ENCODE measurements at places on chromosomes 6 and 20.
A peak's percentile ranks its signal among the peaks of the same experiment; 100 is the strongest.

DNA sequence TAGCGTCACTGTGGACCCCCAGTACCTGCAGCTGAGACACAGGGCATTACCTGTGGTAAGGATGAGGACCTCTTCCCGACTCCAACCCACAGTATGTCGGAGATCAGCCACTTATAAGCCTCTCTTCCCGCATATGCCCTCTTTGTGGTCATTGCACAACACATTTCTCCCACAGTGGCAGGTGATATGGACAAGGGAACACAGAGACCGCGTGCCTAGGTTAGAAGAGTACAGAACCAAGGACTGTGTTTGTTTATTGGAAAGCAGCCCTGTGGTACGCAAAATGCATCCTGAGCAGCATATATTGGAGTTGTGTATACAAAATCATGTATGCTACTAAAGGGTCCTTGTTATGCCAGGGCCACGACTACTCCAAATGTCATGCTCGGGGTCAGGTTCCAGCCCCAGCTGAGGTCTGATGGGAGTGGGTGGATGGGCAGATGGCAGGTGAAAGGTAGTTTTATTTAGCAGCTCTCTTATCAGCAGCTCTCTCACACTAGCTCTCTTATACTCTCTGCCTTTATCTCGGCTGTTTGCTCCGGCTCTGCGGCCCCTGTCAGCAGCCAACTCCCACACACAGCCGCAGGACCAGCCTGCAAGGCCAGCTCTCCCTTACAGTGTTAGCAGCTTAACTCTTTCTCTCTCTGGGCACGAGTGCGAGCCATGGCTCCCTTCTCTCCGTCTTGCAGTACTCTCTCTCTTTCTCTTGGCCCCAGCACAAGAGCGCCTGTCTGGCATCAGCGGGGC is 569.0 kb downstream of the KIF16B start:
- H3K4me3 ChIP-seq, result no peak overlapping the region
- DNase-seq, result no peak
- H3K4me1 ChIP-seq, result no peaks in the 10 kb centered on the region
- H3K27ac ChIP-seq, result no peak overlapping the region
- no peaks in the 10 kb centered on the region for H3K27me3 ChIP-seq

GRCh38 chr20:41524980-41525613 is 93.1 kb downstream of the CHD6 start:
- H3K36me3 ChIP-seq, result no peaks in the 10 kb centered on the region
- no peaks in the 10 kb centered on the region for H3K27me3 ChIP-seq
- DNase-seq, result no peak
- H3K4me1 ChIP-seq, result peaks cover 20% of the 10 kb centered on the region

DNA sequence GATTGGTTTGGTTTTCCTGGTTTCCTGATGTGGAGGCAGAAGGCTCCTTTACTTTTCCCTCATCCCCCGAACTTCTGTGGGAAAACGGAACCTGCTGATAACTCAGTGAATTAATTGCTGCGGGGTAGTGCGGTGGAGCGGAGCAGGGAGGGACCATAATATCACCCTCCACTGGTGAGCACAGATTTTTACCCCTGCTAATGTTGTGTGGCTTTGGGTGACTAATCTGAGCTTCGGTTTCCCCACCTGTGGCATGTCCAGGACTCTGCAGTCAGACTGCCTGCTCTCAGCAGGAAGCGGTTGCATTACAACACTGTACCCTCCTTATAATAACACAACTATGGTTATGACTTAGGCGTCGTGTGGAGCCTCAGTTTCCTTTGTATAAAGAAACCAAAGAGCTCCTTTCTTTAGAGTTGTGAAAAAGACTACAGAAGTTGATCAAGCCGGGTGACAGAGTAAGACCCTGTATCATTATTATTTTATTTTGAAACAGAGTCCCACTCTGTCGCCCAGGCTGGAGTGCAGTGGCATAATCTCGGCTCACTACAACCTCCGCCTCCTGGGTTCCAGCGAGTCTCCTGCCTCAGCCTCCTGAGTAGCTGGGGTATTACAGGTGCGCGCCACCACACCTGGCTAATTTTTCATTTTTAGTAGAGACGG is 2.2 kb upstream of the ID1 start:
- peaks cover 38% of the 10 kb centered on the region for H3K4me1 ChIP-seq
- H3K4me3 ChIP-seq, result no peak overlapping the region
- H3K36me3 ChIP-seq, result no peaks in the 10 kb centered on the region
- peak overlapping the region; percentile 98 for H3K27ac ChIP-seq

DNA sequence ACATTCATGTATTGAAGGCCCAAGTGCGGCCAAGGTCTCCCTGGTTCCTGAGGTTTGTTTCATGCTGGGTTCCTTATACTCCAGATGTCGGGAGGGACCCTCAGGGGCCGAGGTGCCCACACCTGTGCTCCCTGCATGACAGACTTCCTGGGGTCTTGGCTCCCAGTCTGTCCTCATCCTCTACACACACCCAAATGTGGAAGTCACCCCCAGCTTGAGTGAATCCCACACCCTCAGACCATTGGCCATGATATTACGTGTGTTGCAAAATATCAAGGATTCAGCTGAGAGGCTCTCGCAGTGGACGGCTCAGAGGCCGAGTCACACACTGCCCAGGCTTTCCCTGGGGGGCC is 82.2 kb upstream of the DUSP22 start:
- H3K4me3 ChIP-seq, result no peak overlapping the region
- no peaks in the 10 kb centered on the region for H3K27me3 ChIP-seq
- H3K4me1 ChIP-seq, result no peaks in the 10 kb centered on the region
- no peaks in the 10 kb centered on the region for H3K36me3 ChIP-seq
- H3K27ac ChIP-seq, result no peak overlapping the region

GRCh38 chr20:8413691-8414090 is 281.6 kb downstream of the PLCB1 start:
- H3K36me3 ChIP-seq, result no peaks in the 10 kb centered on the region
- no peak for DNase-seq
- H3K4me3 ChIP-seq, result no peak overlapping the region
- H3K27me3 ChIP-seq, result no peaks in the 10 kb centered on the region
- peaks cover 21% of the 10 kb centered on the region for H3K4me1 ChIP-seq

DNA sequence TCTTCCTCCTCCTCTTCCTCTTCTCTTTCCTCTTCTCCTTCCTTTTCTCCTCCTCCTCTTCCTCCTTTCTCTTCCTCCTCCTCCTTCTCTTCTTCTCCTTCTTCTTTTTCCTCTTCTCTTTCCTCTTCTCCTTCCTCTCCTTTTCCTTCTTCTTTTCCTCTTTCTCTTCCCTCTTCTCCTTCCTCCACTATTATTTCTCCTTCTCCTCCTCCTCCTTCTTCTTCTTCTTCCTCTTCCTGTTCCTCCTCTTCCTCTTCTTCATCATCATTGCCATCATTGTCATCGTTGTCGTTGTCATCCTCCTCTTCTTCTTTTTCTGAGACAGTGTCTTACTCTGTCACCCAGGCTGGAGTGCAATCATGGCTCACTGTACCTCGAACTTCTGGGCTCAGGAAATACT is 256.3 kb upstream of the SOX4 start:
- no peaks in the 10 kb centered on the region for H3K27me3 ChIP-seq
- no peak overlapping the region for H3K4me3 ChIP-seq
- DNase-seq, result no peak
- H3K27ac ChIP-seq, result no peak overlapping the region
- H3K36me3 ChIP-seq, result no peaks in the 10 kb centered on the region

GRCh38 chr20:48826069-48826468 is 1.7 kb downstream of the PREX1 start:
- peak overlapping the region; percentile 66 for H3K4me3 ChIP-seq
- H3K27ac ChIP-seq, result peak overlapping the region; percentile 6
- no peaks in the 10 kb centered on the region for H3K27me3 ChIP-seq
- DNase-seq, result no peak

- H3K27ac ChIP-seq, result no peak overlapping the region
- no peak overlapping the region for H3K4me3 ChIP-seq
- no peaks in the 10 kb centered on the region for H3K4me1 ChIP-seq
- no peaks in the 10 kb centered on the region for H3K36me3 ChIP-seq
Measured at GRCh38 chr6:133590814-133591213, 298.1 kb upstream of the TCF21 start.

GRCh38 chr6:4607793-4608192 is 168.4 kb upstream of the CDYL start:
- no peak for DNase-seq
- no peaks in the 10 kb centered on the region for H3K27me3 ChIP-seq
- H3K4me1 ChIP-seq, result peaks cover 44% of the 10 kb centered on the region
- H3K27ac ChIP-seq, result no peak overlapping the region
- H3K36me3 ChIP-seq, result no peaks in the 10 kb centered on the region

DNA sequence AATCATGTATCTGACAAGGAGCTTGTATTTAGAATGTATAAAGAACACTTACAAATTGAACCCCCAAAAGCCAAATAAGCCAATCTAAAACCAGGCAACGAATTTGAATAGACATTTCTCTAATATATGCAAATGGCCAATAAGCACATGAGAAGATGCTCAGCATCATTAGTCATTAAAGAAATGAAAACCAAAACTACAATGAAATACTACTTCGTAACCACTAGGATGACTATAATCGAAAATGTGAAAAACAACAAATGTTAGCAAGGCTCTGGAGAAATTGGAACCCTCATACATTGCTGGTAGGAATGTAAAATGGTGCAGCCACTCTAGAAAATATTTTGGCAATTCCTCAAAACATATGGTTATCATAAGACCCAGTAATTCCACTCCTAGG is 105.8 kb upstream of the TOP1 start:
- no peaks in the 10 kb centered on the region for H3K36me3 ChIP-seq
- H3K4me3 ChIP-seq, result no peak overlapping the region
- H3K27ac ChIP-seq, result no peak overlapping the region
- H3K27me3 ChIP-seq, result peaks cover 5% of the 10 kb centered on the region
- no peak for DNase-seq
- no peaks in the 10 kb centered on the region for H3K4me1 ChIP-seq

- peak; percentile 72 for DNase-seq
- no peaks in the 10 kb centered on the region for H3K27me3 ChIP-seq
- H3K4me3 ChIP-seq, result no peak overlapping the region
- H3K4me1 ChIP-seq, result peaks cover 10% of the 10 kb centered on the region
- H3K27ac ChIP-seq, result no peak overlapping the region
- no peaks in the 10 kb centered on the region for H3K36me3 ChIP-seq
Measured at GRCh38 chr20:59817846-59818615, 115.4 kb downstream of the SYCP2 start.

DNA sequence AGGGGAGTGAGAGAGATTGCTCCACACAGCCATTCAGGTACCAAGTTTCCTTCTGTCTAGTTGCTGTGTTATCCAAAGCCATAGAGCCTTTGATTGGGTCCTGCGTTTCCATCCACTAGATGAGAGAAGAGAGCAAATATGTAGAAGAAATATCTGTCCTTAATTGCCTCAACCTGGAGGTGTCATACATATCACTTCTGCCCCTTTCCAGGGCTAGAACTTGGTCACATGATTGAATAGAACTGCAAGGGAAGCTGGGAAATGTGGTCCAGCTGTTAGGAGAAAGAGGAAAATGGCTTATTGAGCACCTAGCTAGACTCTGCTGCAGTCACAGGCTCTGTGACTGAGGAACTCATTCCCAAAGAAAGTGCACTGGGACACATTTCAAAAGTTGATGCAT is 115.6 kb upstream of the JAG1 start:
- peak; percentile 55 for DNase-seq
- H3K27ac ChIP-seq, result no peak overlapping the region
- no peak overlapping the region for H3K4me3 ChIP-seq
- H3K36me3 ChIP-seq, result no peaks in the 10 kb centered on the region
- H3K4me1 ChIP-seq, result no peaks in the 10 kb centered on the region

- H3K36me3 ChIP-seq, result no peaks in the 10 kb centered on the region
- H3K27me3 ChIP-seq, result peaks cover 42% of the 10 kb centered on the region
- no peak overlapping the region for H3K27ac ChIP-seq
Measured at GRCh38 chr20:61186771-61187472, 65.1 kb upstream of the CDH4 start.

DNA sequence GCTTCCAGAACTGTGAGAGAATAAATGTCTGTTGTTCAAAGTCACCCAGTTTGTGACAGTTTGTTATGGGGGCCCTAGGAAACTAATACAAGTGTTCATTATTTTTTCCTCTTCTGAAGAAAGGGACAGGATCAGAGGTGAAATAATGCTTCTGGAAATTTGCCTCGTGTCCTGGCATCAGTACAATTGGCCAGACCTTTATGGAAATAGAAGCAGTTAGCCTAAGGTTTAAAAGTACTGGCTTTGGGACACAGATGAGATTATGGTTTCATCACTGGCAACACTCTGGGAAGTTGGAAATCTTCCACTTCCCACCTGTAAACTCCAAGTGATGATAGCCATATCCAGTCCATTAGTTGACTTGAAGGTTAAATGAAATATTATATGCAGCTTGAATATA is 88.7 kb downstream of the PLCB1 start:
- H3K36me3 ChIP-seq, result no peaks in the 10 kb centered on the region
- no peak for DNase-seq
- no peak overlapping the region for H3K4me3 ChIP-seq

- H3K36me3 ChIP-seq, result no peaks in the 10 kb centered on the region
- H3K27ac ChIP-seq, result no peak overlapping the region
- DNase-seq, result no peak
- peaks cover 19% of the 10 kb centered on the region for H3K4me1 ChIP-seq
- H3K4me3 ChIP-seq, result no peak overlapping the region
- H3K27me3 ChIP-seq, result no peaks in the 10 kb centered on the region
Measured at GRCh38 chr6:53931086-53931485, 136.3 kb downstream of the LRRC1 start.

DNA sequence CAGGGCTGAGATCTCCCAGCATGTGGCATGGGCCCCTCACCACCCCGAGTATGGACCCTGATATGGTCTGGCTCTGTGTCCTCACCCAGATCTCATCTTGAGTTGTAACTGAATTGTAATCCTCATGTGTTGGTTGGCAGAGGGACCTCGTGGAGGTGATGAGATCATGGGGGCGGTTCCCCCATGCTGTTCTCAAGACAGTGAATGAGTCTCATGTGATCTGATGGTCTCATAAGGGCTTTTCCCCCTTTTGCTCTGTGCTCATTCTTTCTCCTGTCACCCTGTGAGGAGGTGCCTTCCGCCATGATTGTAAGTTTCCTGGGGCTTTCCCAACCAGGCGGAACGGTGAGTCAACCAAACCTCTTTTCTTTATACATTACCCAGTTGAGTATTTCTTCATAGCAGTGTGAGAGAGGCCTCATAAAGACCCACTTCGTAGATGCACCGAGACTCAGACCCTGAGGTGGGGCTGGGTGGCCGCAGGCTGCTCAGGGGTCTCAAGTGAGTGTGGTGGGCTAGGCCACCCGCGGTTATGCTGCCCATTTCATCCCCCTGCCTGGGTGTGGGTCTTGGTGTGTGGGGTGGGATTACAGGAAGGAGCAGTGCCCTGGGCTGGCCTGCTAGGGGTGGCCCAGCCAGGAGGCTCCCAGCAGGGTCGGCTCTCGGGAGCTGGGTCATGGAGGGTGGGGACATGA is 26.2 kb upstream of the GATA5 start:
- no peak overlapping the region for H3K27ac ChIP-seq
- H3K36me3 ChIP-seq, result no peaks in the 10 kb centered on the region
- no peak overlapping the region for H3K4me3 ChIP-seq
- H3K4me1 ChIP-seq, result peaks cover 6% of the 10 kb centered on the region
- DNase-seq, result no peak

- H3K27ac ChIP-seq, result no peak overlapping the region
- peak; percentile 84 for DNase-seq
- H3K4me1 ChIP-seq, result no peaks in the 10 kb centered on the region
- no peaks in the 10 kb centered on the region for H3K36me3 ChIP-seq
- H3K27me3 ChIP-seq, result no peaks in the 10 kb centered on the region
Measured at GRCh38 chr6:1222728-1223595, 88.9 kb upstream of the FOXQ1 start.
